ENCODE measurements at places on chromosomes 12 and 14.

GRCh38 chr12:7915661-7916403 is 20.2 kb downstream of the SLC2A3 start:
- DNase-seq: no peak

DNA sequence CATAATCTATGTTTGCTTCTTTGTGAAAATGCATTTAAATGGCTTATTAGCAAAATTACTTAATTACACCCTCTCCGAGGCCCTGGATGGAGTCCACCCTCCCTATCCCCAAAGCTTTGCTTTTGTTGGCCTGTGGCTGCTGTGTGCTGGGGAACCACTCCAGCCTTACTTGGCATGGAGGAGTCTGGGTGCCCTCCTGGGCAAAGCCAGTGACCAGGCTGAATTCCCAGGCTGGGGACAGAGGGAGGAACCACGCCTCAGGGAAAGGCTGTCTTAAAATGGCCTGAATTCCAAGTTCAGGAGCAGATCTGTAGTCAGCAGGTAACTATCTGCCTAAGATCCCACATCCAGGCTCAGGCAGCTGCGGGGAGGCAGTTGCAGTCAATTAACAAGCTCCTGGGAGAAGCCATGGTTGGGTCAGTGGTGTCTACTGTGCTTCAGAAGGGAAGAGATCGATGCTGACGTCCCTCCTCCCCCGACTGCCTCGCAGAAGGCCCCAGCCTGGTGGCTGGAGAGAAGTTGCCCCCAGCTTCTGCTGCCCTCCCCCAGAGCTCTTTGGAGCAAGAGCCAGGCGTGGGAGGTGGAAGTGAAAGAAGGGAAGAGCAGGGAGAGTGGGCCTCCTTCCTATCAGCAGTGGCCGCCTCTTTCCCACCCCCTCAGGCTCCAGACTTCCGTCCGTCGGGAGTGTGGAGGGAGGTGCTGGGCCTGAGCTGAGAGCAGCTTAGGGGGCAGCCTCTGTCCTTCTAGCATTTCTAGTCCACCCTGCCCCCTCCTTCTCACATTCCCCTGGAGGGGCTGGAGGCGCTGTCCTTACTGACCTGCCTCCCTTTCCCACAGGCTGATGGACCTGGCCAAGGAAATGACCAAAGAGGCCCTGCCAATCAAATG is 11.3 kb downstream of the VASH1 start:
- DNase-seq: no peak

- no peak for DNase-seq
Measured at GRCh38 chr14:100407376-100408102, 84.4 kb downstream of the SLC25A47 start.

DNA sequence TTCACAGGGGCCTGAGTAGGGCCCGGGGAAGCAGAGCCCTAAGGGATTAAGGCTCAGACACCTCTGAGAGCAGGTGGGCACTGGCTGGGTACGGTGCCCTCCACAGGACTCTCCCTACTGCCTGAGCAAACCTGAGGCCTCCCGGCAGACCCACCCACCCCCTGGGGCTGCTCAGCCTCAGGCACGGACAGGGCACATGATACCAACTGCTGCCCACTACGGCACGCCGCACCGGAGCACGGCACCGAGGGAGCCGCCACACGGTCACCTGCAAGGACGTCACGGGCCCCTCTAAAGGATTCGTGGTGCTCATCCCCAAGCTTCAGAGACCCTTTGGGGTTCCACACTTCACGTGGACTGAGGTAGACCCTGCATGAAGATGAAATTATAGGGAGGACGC is 7.1 kb downstream of the LTBR start:
- no peak for DNase-seq

DNA sequence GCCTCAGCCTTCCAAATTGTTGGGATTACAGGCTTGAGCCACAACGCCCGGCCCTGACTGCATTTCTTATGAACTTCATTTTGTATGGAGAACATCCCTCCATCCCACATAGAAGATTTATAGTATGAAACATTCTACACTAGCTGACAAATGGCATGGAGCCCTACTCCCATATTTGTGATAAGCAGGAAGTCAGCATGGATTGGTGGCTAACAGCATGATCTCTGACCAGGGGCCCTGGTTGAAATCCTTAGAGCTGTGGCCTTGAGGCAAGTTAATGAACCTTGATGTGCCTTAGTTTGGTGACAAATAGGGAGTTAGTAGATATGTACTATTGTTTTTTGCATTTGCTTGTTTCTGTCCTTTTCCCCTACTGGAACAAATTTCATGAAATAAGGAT is 12.3 kb downstream of the IFI27L1 start:
- DNase-seq: no peak

- no peak for DNase-seq
Measured at GRCh38 chr12:30138483-30138882, 354.7 kb upstream of the TMTC1 start.
